Activated CD4-positive, alpha-beta T cell treated with anti-CD3 and anti-CD28 coated beads, Interleukin-10, Interleukin-2, amounts not matched to agents 100 ng/mL and 50 ng/mL, durations not matched to agents 16 hours and 8 hours (primary cell): ENCODE measurements at places on chromosomes 13 and 19.
A peak's percentile ranks its signal among the peaks of the same experiment; 100 is the strongest.

GRCh38 chr13:113825841-113826240, 38.0 kb downstream of the GAS6 start:
- no peak for DNase-seq

DNA sequence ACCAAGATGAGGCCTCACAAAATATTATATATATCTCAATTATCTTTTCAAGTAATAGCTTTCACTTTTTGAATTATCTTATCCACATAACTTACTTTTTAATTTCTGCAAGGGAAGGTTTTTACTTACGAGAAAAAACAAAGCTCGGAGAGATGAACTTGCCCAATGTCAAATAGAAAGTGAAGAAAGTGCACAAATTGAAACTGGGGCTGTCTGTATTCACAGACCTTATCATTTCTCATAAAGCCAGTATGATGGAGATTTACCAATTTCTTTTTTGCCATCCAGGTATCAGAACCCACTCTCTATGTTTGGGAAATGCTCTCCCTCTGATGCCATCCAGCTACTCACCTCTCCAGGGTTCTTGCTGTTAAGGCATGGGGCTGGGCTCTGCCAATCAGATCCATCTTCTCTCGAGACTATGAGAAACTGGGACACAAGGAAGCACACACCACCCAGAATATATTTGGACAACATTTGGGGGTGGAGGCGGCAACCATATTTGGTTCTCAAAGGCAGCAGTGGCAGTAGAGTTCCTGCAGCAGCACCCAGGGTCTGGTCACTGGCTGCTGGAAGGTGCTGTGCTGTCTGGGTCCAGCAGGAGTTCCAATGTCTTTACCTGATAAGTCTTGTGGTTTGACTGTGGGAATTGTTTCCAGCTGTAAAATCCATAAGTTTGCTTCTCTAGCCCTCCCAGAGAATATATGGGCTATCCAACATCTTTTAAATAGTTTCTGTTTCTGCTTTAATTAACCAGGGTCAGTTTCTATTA, 45.8 kb upstream of the SCEL start:
- no peak for DNase-seq

DNA sequence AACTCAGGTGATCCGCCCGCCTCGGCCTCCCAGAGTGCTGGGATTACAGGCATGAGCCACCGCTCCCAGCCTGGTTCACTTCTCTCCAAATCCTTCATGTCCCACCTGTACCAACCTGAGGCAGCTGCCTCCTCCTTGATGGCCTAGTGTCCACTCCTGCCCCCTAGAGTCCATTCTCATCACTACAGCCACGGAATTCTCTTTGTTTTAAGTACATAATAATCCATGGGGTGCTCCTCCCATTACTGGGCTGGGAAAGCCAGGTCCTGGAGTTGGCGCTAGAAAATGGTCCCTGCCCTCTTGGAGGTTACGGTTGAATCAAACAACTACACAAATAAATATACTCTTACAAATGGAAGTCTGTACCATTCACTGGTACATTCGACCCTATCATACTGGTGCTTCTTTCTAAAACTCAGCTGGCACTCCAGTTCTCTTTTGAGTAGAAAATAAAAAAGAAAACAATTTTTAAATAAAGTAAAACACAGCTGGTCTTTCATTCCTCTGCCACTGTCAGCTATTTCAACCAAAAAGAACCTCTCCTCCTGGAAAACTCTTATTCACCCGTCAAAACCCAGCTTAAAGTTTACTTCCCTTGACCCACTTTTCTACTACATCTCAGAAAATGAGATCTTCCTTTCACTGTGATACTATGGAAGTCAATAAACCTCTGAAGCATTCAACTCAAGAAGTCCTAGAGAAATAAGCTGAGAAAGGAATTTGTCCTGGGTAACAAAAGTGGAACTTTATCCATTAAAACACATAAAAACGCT, 22.4 kb upstream of the ARHGEF18 start:
- DNase-seq: peak; percentile 44

DNA sequence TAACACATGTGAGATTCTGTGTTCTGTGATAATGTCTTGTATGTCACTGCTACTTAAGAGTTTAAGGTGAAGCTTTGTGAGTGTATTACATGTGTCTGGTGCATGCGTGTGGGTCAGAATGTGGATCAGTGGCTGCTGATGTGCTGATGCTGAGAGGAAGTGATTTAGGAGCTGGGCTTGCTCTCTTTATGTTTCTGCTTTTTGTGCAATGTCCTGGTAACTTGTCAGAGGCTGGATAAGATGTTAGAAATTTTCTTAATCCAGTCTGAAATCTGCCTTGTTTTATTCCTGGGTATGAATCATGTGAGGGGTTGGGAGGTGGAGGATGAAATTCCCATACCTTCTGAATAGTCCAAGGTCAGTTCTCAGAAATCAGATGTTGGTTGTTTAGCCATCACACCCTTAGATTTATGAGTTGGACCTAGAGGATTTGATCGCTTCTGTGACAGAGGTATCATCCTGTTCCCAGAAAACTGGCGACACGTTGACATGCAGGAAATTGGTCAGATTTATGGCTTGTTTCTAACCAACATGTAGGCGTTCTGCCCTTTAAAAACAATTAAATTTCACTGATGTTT, 24.5 kb upstream of the CXCL17 start:
- peak; percentile 5 for DNase-seq

DNA sequence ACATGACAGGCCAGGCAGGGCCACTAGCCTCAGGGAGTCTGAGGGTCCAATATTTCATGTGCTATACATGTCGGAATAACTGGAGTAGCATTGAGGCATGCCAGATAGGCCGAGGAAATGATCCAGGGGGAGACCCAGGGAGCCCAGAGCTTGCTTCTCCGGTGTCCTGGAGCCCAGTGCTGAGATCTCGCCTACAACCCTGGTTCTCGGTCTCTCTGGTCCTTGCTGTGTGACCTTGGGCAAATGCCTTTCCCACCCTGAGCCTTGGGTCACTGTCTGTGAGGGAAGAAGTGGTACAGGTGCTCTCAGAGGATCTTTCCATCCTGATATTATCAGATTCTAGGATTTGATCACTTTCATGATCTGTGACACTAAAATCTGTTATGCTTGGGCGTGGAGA, 11.3 kb downstream of the CBLC start:
- no peak for DNase-seq

DNA sequence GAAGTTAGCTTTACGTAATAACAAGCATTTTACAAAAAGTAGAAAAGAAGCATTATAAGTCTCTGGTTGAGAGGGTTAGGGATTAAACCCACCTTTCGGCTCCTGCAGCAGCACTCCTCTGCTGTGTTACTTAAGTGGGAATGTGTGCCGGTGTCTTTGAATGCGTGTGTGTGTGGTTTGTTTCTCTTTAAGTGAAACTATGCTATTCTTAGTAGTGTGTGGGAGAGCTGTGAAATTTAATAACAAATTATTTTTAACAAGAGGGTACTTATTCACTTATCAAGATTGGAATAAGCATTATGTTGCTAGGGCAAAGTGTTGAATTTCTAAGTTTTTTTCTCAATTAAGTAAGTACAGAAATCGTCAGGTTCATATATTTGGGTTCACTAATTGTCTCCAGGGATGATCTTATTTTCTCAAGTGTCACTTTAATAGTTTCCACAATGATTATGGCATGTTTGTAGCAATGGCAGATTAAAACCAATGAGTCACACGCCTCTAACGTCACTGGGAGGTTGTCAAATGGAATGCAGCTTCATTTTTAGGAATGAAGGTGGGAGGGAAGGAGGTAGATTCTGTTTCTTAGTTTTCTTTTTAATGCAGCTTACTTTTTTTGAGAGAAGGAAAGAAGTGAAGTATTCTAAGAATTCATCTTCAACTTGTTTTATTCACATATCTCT, 151.3 kb downstream of the LMO7 start:
- no peak for DNase-seq

DNA sequence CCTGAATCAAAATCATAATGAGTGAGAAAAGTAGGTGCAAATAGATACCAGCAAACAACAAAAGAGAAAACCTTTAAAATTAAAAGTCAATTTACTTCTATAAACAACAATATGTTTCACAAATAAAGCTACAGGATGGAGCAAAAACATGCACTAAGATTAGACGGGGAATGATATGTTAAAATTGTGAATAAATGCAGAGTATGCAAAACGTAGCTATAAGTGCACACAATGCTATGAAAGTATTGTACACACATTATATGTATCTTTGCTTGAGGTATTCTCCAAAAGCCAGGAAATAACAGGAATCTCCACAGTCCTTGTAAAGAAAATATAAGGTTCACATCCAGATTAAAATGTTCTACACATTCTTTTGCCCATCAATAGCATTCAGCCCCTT, 523.9 kb downstream of the EFNB2 start:
- no peak for DNase-seq

DNA sequence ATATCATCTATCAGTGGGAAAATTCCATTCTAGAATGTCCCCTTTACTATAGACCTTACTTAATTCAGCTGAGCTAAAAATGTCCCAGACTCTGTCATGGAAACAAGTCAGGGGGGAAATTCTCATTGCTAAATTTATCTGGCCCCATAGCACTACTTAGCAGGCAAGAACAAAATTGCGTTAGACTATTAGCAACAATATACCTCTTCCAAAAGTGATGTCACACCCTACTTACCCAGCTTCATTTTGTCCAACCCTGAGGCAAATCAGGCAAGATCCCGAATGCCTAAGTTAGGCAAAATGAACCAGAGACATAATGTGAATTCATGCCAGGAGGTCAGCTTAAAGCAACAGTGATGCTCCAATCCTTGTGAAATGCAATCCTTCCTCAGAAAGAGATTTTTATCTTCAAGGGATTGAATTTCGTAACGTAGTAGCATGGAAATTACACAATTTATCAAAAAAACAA, 93.7 kb downstream of the FRY start:
- no peak for DNase-seq

DNA sequence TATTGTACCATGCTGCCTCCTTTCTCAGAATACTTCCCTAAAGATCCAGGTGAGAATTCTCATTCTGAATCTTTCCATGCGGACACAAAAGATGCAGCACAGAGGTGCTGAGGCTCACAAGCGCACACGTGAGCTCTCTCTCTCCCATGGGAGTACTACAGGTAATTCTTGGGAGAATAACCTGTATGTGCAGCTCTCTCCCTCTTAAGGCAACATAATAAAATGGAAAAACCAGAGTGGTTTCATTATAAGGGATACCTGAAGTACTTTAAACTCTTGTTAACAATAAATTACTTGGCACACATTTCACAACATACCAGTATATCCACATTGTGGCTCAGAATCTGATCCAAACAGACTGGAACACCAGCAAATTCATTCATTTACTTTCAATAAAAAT, 40.4 kb downstream of the INTS6 start:
- no peak for DNase-seq

DNA sequence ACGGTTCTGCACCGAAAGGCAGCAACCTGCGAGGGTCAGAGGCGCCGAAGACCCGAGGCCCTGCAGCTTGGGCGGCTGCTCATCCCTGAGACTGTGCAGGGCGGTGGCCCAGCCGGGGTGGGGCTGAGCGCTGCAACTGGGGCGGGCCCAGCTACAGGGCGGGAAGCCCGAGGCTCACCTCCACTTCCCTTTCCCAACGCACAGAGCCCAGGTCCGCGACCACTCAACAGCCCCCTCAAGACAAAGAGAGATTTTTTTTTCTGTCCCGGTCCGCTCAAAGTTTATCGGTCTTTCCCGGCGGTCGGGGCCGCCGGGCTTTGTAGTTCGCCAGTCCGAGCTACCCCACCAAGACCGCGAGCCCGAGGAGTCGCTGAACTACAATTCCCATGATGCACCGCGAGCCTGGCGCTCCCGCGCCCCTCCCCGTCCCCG, 573 bp downstream of the KATNAL1 start:
- DNase-seq: peak; percentile 95

DNA sequence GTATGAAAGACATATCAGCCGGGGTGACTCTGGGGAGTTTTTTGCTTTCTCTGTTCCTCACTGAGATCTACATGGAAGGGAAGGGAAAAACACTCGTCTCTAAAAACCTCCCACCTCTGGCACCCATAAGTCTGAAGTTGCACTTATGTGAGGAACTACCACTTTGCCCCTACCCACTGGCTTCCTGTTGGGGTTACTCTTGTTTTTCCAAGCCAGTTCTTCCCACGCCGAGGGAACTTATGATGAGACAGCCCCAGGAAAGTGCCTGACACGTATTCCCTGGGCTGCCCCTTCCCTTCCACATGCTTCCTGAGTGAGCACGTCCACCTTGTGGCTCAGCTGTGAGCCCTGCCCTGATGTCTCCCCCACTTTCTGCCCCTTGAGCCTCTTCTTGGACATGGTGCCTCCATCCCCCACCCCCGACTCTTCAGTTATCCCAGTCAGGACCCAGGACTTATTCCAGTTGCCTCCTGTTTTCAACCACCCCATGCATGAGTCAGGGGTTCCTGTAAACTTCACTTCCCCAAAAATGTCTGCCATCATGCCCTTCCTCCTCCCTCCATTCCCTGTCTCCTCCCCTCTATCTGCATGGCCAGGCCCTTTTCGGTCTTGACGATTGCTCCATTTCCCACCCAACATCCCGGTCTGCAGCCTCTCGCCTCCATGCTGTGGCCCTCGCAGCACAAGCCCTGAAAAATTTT, 5.1 kb upstream of the SIGLEC7 start:
- no peak for DNase-seq

GRCh38 chr19:3548606-3549005, 8.8 kb downstream of the MFSD12 start:
- DNase-seq: no peak

DNA sequence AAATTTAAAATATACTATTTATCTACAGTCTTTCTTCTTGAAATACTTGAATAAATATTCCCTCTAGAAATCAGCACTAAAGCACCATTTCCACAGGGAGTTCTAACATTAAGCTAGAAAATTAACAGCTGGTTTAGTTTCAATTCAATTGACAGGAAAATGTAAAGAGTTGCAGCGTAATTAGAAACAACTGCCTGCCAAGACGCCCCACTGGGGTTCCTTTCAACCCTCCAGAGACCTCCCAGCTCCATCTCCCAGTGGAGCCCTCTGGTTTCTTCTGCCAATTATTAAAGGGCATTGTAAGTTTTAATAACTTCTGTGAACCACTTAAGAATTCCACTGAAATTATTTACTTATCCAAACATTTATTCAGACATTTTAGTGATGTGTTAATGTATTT, 4.2 kb downstream of the GJA3 start:
- no peak for DNase-seq

DNA sequence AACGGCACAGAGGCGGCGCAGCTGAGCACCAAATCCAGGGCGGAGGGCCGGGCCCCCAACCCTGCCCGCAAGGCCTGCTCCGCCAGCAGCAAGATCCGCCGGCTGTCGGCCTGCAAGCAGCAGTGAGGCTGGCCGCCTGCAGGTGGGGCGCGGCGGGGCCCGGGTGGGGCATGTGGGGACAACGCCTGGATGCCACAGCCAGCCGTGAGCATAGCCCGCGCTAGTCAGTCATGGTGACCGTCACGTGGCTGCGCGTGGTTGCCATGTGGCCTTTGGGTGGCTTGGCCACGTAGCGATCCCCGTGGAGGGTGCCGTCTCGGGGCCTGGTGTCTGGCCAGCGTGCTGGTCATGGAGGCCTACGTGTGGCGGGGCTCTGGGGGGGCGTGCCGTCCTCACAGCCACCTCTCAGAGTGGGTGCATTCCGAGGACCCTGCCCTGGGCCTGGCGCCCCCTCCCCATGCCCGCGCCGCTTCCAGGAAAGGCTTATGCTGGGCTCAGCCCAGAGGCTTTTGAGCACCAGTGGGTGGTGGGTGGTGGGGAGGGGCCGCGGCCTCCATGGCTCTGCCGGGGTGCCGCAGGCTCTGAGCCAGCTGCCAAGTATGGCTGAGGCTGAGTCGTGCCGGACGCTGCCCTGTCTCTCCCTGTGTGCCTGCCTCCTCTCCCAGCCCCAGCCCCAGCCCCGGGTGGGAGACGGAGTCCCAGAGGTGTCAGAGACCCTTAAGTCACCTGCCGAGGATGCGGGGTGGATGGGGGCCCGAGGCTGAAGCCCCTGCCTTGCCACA, 11.1 kb downstream of the CBARP start:
- DNase-seq: no peak

- no peak for DNase-seq
Observed at GRCh38 chr13:85009447-85009846, 789.8 kb downstream of the SLITRK6 start.
